Fibroblast of skin of scalp (primary cell): ENCODE measurements at places on chromosomes 11 and 22.

DNA sequence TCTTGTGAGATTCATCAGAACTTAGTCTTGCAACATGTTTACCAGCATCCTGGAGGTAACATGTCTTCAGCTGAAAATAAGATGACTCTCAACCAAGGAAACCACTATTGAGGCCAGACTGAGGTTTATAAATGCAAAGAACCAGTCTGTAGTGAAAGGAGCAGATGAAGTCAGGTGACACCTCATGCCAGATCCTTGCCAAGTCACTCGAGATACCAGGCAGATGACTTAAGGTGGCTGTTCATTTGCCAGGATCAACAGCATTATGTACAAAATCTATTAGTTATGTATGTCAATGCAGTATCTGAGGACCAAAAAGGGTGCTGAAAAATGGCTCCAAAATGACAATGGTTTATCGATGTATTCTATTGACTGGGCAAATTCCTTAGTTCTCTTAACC lies 100.0 kb upstream of the SOX6 start:
- no peak for DNase-seq

DNA sequence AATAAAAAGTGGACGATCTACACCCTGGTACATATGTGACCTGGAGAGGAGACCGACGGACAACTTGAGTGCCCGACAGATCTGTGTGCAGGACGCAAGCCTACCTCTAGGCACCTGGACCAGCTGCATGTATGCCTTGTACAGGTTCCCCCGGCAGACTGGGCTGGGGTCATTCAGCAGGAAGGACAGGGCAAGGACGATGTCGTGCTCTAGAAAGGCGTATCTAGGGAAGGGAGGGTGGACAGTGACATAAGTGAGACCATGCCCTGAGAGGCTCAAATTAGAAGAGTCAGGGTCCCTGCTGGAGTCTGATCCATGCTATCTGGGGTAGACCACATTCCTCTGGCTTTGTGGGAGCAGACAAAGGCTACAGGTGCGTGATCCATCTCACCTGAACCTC lies 7.9 kb downstream of the RSPH14 start:
- DNase-seq: no peak

GRCh38 chr11:665704-666281 lies 28.7 kb downstream of the DRD4 start:
- peak; percentile 17 for DNase-seq

- no peak for DNase-seq
Measured at GRCh38 chr22:36379593-36380361, 8.0 kb downstream of the MYH9 start.

GRCh38 chr22:47051441-47052071 lies 289.1 kb downstream of the TBC1D22A start:
- no peak for DNase-seq

- DNase-seq: no peak
Measured at GRCh38 chr11:86067009-86067850, 1.7 kb downstream of the PICALM start.

- no peak for DNase-seq
Measured at GRCh38 chr11:117513666-117514065, 186.0 kb downstream of the CEP164 start.

DNA sequence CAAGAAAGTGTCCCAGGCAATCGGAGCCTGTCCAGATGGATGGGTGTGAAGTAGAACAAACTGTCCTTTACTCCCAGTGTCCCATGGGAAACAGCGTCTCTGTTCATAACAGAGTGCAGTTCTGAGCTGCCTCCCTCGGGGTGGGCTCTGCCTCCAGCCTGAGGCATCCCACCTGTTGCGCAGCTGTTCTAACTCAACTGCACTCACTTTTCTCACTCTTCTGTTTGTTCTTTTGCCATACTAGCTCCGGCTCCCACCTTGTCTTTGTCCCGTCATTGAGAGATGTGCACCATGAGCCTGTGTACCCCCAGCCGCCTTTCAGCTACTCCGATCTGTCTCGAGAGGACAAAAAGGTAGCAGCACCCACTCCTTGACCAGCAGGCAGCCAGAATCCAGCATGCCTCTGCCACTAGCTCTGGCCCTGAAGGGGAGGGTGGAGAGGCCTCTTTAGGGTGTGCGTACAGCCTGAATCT lies 20.7 kb upstream of the CDC42EP2 start:
- no peak for DNase-seq

DNA sequence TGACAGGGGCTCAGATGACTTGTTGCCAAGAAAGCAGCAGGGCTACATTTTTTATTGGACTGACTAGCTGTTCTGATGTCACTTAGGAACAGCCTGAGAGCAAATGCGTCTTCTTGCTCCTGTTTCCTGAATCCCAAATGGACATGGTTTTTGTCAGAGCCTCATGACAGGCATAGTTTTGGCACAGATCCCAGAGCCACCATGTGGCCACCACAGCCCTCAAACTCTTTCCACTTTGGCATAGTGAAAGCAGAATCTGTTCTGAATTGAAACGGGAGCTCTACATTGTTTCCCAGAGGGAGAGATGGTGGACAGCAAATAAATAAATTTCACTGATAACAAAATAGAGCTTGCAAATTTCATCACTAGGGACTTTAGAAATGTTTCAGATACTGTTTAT lies 222.2 kb downstream of the C11orf87 start:
- peak; percentile 62 for DNase-seq

- DNase-seq: peak; percentile 95
Measured at GRCh38 chr11:35354644-35355043, 64.7 kb downstream of the SLC1A2 start.

GRCh38 chr22:33909911-33910310 lies 10.4 kb downstream of the LARGE1 start:
- peak; percentile 37 for DNase-seq

DNA sequence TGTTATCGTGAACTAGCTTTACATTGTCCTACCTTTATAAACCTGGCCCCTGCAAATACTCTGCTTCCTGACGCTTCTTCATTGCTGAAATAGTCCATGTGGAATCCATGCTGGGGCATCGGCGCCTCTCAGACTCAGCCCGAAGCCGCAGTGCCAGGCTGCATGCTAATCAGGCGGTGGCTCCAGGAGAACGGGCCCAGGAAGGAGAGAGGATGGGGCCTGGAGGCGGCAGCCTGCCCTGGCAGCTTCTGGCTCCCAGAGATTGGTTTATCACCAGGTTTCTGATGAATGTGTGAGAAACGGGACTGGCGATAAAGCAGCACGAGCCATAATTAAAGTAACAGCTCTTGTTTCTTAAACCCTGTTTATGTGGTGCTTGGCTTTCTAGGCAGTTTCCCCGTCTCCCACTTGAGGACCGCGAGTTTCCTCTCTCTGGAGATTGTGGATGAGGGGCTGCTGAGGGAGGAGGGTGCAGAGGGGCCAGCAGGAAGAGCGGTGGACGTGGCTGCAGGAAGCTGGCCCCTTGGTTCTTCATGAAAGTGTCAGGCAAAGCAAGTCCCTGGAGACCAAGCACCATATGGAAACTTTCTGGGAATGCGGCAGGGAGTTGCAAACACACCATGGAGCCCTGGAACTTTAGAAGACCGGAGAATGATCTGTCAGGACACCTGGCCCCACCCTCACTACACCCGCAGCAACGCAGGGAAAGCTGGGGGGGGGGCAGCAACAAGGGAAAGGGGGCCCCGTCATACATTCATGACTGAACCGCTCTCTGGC lies 93.4 kb downstream of the NTM start:
- DNase-seq: peak; percentile 4

- DNase-seq: peak; percentile 39
Measured at GRCh38 chr22:30806391-30806861, 111.8 kb downstream of the OSBP2 start.

GRCh38 chr11:45270946-45271716 lies 15.0 kb downstream of the SYT13 start:
- no peak for DNase-seq

DNA sequence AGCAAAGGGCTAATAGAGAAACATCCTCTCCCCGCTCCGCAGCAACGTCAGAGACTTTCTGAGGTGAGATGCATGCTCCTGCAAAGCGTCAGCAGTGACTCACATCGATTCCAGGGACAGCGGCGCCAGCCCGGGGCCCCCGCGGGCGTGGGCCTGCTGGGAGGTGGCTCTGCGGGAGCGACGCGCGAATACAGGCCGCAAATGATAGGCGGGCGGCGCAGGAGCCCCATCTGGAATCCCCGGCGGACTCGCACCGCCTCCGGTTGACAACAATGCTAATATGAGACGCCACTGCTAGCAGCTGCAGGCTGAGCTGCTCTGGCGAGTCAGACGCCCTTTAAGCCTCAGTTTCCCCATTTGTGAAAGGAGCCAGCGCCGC lies 557 bp downstream of the RANGAP1 start:
- DNase-seq: peak; percentile 83

DNA sequence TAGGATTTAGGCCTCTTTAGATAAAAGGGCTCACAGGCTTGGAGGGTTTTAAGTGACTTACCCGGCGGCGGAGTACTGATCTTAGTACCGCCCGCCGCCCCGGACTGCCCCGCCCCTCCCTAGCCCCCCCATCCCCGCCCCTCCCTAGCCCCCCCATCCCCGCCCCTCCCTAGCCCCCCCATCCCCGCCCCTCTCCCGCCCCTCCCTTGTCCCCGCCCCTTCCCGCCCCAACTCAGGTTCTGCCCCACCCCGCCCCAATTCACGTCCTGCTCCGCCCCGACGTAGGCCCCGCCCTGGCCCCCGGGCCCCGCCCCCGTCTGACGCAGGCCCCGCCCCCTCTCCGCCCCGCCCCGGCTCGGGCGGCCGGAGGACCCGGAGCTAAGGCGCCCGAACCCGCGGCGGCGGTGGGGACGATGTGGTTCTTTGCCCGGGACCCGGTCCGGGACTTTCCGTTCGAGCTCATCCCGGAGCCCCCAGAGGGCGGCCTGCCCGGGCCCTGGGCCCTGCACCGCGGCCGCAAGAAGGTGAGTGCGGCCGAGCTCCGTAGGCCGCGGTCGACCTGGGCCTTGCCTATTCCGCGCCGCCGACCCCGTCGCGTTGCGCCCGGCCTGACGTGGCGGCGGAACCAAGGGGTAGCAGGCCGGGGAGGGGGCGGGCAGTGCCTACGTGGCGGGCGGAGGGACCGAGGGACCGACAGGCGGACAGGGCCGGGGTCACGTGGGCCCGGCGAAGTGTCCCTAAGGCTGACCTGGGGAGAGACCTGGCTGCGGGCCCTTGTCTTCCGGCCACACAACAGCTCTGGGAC lies at the start of gene SCYL1:
SCYL1 (plus strand) TSS at position 343 of the 805 bp plus-strand sequence; CDS start at position 414, 71 bp downstream.
- peak; percentile 88 for DNase-seq

DNA sequence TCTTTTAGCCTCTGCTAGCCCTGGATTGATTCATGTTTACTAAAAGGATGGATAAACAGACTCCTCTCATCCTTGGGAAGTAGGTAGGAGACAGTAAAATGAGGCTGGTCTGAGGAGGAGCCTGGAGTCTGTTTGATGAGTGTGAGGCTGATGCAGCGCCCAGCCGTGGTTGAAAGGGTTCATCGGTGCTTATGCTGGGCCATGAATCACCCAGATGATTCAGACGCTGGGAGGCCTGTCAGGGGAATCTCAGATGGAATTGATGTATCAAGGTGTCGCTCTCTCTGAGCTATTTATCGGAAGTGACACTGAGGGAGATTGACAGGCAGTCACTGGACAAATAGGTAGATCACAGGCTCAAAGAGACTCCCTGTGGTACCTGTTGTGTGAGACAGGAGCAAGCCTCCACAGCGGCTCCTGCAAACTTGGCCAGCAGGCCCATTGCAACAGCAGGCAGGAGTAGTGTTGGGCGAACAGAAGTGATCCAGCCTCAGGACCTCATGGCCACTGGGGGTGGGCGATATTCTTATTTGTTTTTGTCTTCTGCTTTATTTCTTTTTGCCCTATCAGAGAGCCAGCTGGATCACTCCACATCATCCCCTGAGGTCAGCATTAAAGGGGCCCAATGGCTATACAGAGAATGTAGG lies 109.9 kb upstream of the CADM1 start:
- DNase-seq: peak; percentile 77

GRCh38 chr11:30257058-30257457 lies 26.2 kb downstream of the FSHB start:
- no peak for DNase-seq

DNA sequence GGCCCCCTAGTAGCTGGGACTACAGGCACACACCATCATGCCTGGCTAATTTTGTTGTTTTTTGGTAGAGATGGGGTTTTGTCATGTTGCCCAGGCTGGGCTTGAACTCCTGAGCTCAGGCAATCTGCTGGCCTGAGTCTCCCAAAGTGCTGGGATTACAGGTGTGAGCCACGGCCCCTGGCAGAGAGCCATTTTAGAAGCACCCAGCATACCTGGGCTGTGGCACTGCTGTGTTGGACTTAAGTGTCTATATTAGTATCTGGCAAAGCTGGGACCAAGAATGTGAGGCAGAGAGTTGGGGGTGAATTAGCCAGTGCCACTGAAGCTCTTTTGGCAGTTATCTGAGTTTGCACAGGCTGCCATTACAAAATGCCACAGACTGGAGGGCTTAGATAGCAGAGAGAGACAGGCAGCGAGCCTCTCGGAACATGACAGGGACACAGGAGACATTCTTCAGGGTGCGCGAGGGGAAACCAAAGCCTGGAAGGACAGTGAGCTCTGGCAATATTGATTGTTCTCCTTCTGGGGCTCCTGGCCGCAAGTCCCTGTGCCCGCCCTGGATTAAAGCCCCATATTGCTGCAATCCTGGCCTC lies 87.7 kb upstream of the ALX4 start:
- DNase-seq: no peak

DNA sequence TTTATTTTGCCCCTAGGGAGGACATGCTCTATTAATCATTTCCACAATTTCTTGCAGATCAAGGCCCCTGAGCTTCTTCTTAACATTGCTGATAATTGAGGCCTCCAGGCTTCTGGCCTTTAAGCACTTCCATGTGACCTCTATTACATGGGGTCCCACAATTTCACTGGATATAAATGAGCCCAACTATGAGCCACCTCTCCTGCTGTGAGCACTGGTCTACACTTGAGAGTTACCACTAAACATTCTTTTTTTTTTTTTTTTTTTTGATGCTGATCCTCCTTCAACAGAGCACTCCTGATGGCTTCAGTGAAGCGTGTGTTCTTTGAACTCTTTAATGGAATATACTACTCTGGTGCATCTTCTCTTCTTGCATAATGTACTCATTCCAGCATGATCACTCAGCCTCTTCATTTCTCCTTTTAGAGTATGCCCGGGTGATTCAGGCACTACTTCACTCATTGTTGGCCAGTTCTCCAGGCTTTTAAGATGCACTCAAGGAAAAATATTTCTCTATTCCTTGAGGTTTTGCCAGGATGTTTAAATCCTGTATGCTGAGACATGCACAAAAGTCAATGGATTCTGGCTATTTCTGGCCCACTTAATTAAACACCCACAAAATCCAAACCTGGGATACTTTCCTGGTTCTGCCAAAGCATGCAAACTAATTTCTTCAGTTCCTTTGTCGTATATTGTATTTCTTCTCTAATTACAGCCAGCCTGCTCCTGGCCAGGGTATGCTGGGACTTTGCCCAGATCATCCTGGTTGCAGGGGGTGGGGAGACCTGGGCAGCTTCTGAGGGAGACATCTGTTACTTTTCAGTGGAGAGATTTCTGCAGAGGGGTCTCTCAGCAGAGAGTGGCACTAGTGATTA lies 257.8 kb upstream of the LUZP2 start:
- DNase-seq: peak; percentile 89

- no peak for DNase-seq
Measured at GRCh38 chr22:43811777-43812148, 342 bp downstream of the EFCAB6 start.
